ENCODE measurements at places on chromosomes 11 and 22.

GRCh38 chr11:45245218-45246045, 40.7 kb downstream of the SYT13 start:
- no peaks in the 10 kb centered on the region for H3K36me3 ChIP-seq
- no peak overlapping the region for H3K4me3 ChIP-seq
- peaks cover 4% of the 10 kb centered on the region for H3K4me1 ChIP-seq
- peaks cover 3% of the 10 kb centered on the region for H3K27me3 ChIP-seq

DNA sequence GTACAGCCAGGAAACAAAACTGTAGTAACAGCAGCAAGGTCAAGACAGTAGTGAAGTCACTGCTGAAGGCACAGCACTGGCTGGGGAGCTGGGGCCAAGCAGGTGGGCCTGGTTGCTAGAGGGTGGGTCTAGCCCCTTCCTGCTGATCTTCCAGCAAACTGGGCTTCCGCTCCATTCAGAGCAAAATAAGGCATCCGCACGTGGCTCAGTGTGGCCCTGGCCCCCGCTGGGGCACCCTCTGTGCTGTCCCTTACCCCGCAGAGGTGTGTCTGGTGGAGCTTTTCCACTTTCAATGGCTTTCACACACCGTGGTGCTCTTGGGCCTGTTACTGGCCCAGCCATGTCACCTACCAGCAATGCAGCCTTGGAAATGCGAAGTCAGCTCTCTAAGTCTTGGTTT, 162.4 kb upstream of the B3GAT1 start:
- no peak overlapping the region for H3K4me3 ChIP-seq
- no peak for DNase-seq
- H3K27me3 ChIP-seq = peaks cover 4% of the 10 kb centered on the region
- no peaks in the 10 kb centered on the region for H3K36me3 ChIP-seq

DNA sequence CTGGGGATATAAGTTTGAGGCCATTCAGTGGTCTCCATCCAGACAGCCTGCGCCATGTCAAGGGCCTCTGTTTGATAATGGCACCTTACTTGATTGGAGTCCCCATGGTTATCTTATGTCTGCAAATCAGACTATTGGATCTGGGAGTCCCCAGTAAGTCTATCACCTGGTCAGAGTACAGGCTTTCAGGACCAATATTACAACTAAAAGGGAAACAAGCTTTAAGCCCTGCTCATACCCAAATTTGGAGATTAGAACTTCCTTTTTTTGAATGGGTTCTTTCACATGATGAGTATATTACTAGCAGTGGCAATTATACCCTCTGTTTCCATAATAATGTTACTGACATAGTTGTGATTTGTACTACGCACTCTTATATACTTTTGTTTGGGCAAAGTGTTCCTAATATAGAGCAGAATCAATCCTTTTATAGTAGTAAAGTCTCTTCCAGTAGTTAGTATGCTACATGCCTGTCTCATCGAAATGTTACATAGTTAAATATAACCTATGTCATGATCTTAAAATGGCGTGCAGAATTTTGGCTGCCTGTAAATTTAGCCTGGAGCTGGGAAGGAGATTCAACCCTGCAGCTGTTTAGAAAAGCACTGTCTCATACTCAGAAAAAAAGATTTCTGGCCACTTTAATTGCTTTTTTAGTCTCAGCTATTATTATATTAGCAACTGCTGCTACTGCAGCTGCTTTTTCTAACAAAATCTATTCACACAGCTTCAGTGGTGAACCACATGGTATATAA, 4.9 kb downstream of the MS4A15 start:
- H3K27ac ChIP-seq = no peak overlapping the region
- no peaks in the 10 kb centered on the region for H3K36me3 ChIP-seq
- peaks cover 36% of the 10 kb centered on the region for H3K27me3 ChIP-seq
- no peak for DNase-seq
- no peak overlapping the region for H3K4me3 ChIP-seq
- H3K4me1 ChIP-seq = peaks cover 4% of the 10 kb centered on the region

- H3K27ac ChIP-seq = no peak overlapping the region
- no peaks in the 10 kb centered on the region for H3K36me3 ChIP-seq
- no peaks in the 10 kb centered on the region for H3K27me3 ChIP-seq
- H3K4me3 ChIP-seq = no peak overlapping the region
- no peak for DNase-seq
Measured at GRCh38 chr22:48635816-48636215, 1191.9 kb downstream of the BRD1 start.

- DNase-seq = peak; percentile 89
- peak overlapping the region; percentile 87 for H3K27ac ChIP-seq
- no peaks in the 10 kb centered on the region for H3K27me3 ChIP-seq
Measured at GRCh38 chr22:21652010-21652546, 10.0 kb downstream of the SDF2L1 start.

- no peaks in the 10 kb centered on the region for H3K4me1 ChIP-seq
- no peaks in the 10 kb centered on the region for H3K27me3 ChIP-seq
- H3K27ac ChIP-seq = no peak overlapping the region
- H3K4me3 ChIP-seq = no peak overlapping the region
- no peaks in the 10 kb centered on the region for H3K36me3 ChIP-seq
Measured at GRCh38 chr11:15615398-15616096, 500.8 kb downstream of the INSC start.

DNA sequence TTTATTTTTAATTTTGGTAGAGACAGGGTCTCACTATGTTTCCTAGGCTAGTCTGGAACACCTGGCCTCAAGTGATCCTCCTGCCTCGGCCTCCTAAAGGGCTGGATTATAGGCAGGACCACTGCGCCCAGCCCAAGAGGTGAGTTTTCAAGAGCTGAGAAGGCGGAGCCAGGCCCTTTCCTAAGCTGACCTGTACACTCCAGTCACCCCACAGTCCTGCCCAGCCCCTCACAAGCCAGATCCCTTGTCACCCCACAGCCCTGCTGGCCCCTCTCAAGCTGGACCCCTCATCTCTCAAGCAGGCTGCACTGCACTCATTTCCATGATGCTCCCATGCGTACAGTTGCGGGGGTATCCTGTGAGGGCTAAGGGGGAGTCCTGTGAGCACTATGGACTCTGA, 2.9 kb downstream of the DENND6B start:
- H3K4me1 ChIP-seq = peaks cover 5% of the 10 kb centered on the region
- H3K27ac ChIP-seq = no peak overlapping the region
- H3K36me3 ChIP-seq = no peaks in the 10 kb centered on the region
- DNase-seq = no peak
- no peak overlapping the region for H3K4me3 ChIP-seq
- H3K27me3 ChIP-seq = peaks cover 16% of the 10 kb centered on the region

DNA sequence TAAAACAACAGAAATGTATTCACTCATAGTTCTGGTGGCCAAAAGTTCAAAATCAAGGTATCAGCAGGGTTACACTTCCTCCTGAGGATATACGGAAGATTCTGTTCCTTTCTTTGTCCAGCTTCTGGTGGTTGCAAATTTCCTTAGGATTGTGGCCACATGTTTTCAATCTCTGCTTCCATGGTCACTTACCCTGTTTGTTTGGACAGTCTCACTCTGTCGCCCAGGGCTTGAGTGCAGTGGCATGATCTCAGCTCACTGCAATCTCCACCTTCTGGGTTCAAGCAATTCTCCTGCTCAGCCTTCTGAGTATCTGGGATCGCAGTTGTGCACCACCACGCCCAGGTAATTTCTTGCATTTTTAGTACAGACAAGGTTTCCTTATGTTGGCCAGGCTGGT, 534.3 kb downstream of the KCNA4 start:
- DNase-seq = no peak
- no peak overlapping the region for H3K27ac ChIP-seq
- no peaks in the 10 kb centered on the region for H3K36me3 ChIP-seq
- no peaks in the 10 kb centered on the region for H3K4me1 ChIP-seq
- no peak overlapping the region for H3K4me3 ChIP-seq

GRCh38 chr22:37486224-37486845, at the start of gene MFNG:
MFNG (minus strand) TSS chr22:37486384; CDS start chr22:37486177, 207 bp downstream.
- peak within 1 kb of the TSS; percentile 92 for H3K27ac ChIP-seq
- DNase-seq = peak; percentile 77
- peak within 1 kb of the TSS; percentile 98 for H3K4me3 ChIP-seq
- no peaks in the 10 kb centered on the region for H3K27me3 ChIP-seq

DNA sequence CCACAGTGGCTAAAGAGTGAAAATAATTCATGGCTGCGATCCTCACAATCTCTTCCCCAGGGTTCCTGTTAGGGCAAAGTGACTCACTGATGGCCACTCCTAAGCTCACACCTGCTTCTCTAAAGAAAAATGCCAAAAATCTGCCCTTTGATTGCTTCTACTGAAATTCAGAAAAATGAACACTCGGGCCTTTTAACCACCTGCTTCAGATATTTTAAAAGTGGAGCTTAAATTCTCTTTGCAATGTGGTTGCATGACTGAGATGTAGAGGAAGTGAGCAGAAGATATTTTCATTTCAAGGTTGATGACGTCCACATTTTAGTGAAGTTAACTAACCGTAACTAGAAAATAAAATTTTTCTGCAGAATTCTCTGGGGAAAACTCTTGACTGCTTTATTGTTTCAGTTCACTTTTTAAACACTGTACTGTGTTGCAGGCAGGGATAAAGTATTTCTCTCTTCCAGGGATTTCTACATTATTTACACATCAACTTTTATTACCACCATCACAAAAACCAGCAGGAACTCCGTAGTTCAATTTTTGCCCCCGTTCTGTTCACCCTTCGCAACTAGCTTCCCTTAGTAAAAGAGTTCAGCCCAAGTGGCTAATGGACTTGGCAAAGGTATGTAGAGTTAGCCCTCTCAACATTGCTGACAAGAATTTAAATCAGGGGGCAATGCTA, 8.5 kb downstream of the RAB30 start:
- H3K27me3 ChIP-seq = no peaks in the 10 kb centered on the region
- H3K4me1 ChIP-seq = peaks cover 34% of the 10 kb centered on the region
- peaks cover 27% of the 10 kb centered on the region for H3K36me3 ChIP-seq
- DNase-seq = peak; percentile 13

GRCh38 chr11:119990309-119991021, 147.4 kb downstream of the TRIM29 start:
- H3K36me3 ChIP-seq = no peaks in the 10 kb centered on the region
- no peaks in the 10 kb centered on the region for H3K4me1 ChIP-seq
- no peak overlapping the region for H3K27ac ChIP-seq
- H3K27me3 ChIP-seq = peaks cover 11% of the 10 kb centered on the region

DNA sequence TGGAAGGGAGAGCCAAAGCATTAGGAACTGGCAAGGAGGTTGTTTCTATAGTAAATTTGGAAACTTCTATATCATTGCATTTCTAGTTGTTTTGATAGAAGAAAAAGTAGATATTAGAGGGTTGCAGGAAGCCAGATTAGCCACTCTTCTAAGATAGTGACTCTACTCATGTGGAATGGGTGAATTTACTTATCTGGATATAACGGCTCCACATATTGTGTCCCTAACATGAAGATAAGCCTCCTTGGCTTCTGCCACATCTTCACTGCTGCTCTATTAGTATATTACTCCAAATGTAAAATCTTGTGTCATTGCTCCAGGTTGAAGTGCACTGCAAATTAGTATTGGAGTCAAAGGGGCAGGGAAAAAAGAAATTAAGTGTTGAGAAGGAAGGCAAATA, 283.3 kb downstream of the CASP12 start:
- no peak overlapping the region for H3K4me3 ChIP-seq
- no peak for DNase-seq
- H3K27me3 ChIP-seq = no peaks in the 10 kb centered on the region

DNA sequence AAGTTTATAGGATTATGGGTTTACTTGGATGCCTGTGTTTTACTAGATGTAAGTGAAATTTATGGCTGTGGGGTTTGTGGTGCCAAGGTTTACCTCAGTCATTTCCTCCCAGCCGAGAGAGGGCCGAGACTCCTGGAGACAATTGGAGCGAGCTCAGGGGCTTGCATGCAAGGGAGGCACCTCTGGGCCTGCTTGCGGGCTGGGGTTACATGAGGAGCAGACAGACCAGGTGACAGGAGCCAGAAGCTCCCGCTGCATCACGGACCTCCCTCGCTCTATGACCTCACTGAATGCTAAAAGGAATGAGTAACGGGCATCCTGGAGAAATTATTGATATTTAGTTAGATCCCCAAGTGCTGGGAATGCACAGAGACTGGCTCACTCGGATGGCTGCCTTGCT, 275.2 kb upstream of the KIRREL3 start:
- H3K4me3 ChIP-seq = no peak overlapping the region
- no peaks in the 10 kb centered on the region for H3K4me1 ChIP-seq
- no peaks in the 10 kb centered on the region for H3K36me3 ChIP-seq
- H3K27me3 ChIP-seq = no peaks in the 10 kb centered on the region

- no peak overlapping the region for H3K27ac ChIP-seq
- H3K4me1 ChIP-seq = peaks cover 11% of the 10 kb centered on the region
- H3K4me3 ChIP-seq = no peak overlapping the region
- peaks cover 19% of the 10 kb centered on the region for H3K27me3 ChIP-seq
- no peaks in the 10 kb centered on the region for H3K36me3 ChIP-seq
- peak; percentile 30 for DNase-seq
Measured at GRCh38 chr11:69558519-69558941, 77.1 kb downstream of the LINC01488 start.

GRCh38 chr11:100851584-100852152, 164.6 kb downstream of the ARHGAP42 start:
- no peak overlapping the region for H3K4me3 ChIP-seq
- no peak overlapping the region for H3K27ac ChIP-seq
- H3K27me3 ChIP-seq = no peaks in the 10 kb centered on the region
- H3K36me3 ChIP-seq = no peaks in the 10 kb centered on the region
- no peaks in the 10 kb centered on the region for H3K4me1 ChIP-seq
- no peak for DNase-seq

DNA sequence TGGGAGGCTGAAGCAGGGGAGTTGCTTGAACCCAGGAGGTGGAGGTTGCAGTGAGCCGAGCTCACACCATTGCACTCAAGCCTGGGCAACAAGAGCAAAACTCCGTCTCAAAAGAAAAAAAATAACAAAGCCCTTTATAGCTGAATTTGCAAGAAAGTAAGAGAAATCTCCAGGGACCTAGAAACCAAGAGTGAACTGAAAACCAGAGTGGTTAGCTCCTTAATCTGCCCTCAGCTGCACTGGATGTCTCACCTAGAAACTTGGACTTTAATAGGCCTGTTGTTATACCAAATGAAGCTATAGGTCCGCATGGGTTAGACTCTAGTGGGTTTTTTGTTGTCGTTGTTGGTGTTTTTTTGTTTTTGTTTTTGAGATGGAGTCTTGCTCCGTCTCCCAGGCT, 4.1 kb downstream of the NEU3 start:
- no peaks in the 10 kb centered on the region for H3K27me3 ChIP-seq
- H3K4me3 ChIP-seq = no peak overlapping the region
- H3K36me3 ChIP-seq = peaks cover 13% of the 10 kb centered on the region
- H3K4me1 ChIP-seq = peaks cover 30% of the 10 kb centered on the region

GRCh38 chr11:97614606-97615005, 1224.8 kb downstream of the JRKL start:
- no peak for DNase-seq
- H3K36me3 ChIP-seq = no peaks in the 10 kb centered on the region
- no peak overlapping the region for H3K27ac ChIP-seq

DNA sequence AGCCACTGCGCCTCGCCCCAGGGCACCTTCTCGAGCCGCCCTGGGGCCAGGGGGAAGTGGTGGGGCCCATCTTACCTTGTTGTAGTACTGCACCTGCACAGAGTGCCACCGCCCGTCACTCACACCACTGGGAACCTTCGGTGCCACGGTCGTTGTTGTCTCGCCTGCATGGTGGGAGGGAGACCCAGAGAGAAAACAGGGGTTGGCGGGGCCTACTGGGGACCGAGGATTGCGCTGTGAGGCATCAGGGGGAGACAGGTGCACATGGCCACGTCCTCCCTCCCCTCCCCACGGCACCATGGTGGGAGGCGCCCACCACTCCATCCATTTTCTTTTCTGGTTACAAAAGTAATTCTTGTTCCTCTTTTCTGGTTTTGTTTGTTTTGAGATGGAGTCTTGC, 97.8 kb downstream of the TRMU start:
- no peaks in the 10 kb centered on the region for H3K36me3 ChIP-seq
- no peak for DNase-seq
- H3K27ac ChIP-seq = peak overlapping the region; percentile 52
- peaks cover 4% of the 10 kb centered on the region for H3K4me1 ChIP-seq
- no peaks in the 10 kb centered on the region for H3K27me3 ChIP-seq

GRCh38 chr11:2666828-2667570, 32.8 kb downstream of the KCNQ1OT1 start:
- H3K4me1 ChIP-seq = no peaks in the 10 kb centered on the region
- peaks cover 2% of the 10 kb centered on the region for H3K36me3 ChIP-seq
- no peak overlapping the region for H3K27ac ChIP-seq
- H3K27me3 ChIP-seq = no peaks in the 10 kb centered on the region
- DNase-seq = no peak
